Fibroblast of lung (primary cell): ENCODE measurements at places on chromosomes 2 and 18.
A peak's percentile ranks its signal among the peaks of the same experiment; 100 is the strongest.

DNA sequence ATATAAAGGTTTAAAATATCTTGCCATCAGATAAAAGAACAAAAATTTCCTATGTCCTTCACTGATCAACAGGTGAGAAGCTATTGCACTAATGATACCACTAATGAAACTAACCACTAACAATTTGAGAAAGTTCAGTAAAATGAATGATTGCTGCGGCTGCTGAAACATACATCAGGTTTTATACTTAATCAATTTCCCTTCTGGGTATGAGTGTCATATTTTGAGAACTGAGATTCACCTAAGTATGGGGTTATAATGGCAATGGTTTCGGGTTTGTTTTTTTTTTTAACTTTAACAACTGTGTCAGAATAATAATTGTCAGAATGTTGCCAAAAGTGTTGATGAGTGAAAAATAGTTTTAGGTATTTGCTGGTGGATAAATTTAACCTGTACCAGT lies 151.3 kb upstream of the SLC39A10 start:
- DNase-seq = no peak

DNA sequence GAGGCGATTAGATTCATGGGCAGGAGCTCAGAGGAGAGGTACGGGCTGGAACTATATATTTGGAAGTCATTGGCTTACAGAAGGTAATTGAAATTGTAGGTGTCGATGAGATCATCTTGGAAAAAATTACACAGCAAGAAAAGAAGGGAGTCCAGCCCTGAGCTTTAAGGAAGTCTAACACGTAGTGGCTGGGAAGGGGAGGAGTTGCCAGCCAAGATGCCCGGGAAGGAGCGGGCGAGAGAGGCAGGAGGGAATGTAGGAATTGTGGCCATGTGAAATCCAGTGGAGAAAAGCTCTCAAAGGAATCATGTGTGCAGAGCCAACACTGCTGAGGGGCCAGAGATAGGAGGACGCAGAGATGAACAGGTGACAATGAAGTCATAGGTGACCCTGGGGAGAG lies 25.6 kb upstream of the SCYGR1 start:
- no peak for DNase-seq

DNA sequence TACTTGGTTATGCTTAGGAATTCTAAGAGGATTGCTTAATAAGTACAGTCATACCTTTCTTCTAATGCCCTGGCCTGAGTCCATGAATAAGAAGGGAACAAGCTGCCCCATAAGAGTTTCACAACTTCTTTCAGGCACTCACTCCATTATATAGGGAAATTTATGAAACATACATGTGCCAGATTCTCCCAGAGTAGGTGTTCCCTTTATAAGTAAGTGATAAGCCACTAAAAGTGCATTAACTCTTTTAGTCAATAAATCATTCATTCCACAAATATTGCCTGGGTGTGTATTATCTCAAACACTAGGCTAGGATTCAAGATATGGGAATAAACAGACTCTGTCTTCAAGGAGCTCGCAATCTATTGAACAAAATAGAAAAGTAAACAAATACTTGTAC lies 84.5 kb upstream of the RBBP8 start:
- peak; percentile 90 for DNase-seq

DNA sequence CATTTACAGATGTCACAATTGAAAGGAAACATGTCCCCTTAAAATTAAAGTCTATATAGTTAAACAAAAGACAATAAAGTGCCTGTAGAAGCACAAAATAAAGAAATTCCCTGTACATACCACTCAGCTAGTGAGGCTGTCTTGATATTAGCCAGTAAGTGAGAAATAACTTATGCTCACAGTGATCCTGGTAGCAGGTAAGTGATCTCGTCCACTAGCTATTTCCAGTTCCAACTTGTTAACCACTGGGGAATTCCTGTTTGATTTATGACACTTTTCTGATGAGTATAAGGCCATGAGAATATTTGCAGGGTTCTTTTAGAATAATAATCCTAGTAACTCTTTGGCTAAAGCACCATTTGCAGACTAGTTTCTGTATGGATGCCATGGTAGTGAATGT lies 127.9 kb upstream of the PGAP1 start:
- peak; percentile 50 for DNase-seq

DNA sequence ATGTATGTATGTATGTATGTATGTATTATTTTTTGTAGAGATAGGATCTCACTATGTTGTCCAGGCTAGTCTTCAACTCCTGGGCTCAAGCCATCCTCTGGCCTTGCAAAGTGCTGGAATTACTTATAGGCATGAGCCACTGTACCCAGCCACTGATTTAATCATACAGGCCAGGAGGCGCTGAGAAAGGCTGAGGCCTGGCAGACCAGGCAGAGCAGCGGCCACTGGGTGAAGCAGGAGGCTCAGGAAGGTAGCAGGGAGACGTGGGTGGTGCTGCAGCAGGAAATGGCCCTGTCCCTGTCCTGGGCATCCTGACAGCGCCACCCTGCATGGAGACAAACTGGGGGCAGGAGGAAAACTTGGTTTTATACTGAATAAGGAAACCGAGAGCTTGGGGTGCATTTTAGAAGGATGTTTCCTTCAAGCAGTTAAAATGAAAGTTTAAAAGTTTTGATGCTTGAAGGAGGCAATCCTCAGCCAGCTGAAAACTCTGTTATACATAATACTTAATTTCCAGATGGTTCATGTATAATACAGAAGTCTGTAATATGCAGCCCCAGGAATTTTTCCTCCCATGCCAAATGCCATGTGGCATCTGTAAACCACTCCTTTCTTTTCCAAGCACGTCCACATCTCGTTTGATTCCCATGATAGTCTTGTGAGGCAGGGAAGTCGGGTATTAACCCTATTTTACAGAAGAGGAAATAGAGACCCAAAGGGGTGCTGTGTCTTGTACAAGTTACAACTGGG lies 182.4 kb downstream of the CELF4 start:
- DNase-seq = no peak

DNA sequence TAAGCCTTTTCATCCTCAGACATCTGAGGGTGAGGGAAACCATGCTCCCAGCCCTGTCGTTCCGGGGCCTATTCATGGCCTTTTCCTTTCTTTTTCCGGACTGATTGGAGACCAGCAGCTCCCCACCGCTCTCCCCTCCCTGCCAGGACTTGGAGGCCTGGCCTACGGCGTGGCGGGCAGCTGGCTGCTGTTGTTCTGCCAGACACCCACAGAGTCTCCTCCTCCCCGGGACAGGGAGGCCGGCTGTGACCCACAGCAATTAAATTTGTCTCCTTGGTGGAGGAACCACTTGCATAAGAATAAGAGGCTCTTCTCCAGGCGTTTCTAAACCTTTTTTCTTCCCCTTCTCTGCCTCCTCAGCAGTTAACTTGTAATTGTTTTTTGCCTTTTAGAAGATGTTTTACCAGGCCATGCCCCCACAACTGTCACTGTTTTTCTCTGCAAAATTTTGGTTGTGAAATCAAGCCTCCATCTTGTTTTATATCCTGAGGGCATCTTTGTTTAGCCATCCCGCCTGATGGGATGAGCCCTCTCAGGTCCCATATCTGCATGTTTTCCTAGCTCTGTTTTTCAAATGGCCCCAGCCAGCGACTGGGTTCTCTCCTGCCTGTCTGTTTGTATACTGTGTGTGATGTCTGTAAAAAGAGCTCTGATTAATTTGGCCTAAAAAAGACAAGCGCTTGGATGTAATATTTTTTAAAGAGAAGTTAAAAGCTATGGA lies 1060.0 kb upstream of the DDX18 start:
- no peak for DNase-seq
